ENCODE measurements at places on chromosomes 16 and 17.
A peak's percentile ranks its signal among the peaks of the same experiment; 100 is the strongest.

DNA sequence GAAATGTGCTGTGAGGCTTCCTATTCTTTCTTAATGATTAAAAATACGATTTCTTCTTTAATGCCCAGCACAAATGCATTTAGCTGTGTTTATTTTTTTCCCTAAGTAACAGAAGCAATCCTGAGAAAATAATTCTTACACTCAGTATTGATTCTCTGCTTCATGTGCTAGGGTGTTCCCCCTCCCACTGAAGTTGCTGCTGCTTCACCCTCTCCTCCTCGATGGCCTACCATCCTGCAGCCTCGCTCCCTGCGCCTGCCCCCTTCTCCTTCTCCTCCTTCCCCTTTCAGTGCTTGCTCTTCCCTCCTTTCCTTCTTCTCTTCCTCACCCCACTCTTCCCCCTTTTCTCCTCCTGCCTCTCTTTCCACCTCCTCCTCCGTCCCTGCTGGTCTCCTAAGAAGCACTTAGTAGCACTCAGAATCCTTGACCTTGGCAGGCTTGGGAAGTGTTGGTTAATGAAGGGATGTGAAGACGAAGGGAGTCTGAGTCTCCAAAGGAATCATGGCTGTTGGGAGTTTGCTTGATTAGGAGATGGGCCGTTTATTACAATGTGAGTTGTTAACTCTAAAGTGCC, 119.7 kb downstream of the RPTOR start:
- DNase-seq: no peak

- DNase-seq: no peak
Observed at GRCh38 chr16:29664091-29664921, 1.3 kb downstream of the SPN start.

DNA sequence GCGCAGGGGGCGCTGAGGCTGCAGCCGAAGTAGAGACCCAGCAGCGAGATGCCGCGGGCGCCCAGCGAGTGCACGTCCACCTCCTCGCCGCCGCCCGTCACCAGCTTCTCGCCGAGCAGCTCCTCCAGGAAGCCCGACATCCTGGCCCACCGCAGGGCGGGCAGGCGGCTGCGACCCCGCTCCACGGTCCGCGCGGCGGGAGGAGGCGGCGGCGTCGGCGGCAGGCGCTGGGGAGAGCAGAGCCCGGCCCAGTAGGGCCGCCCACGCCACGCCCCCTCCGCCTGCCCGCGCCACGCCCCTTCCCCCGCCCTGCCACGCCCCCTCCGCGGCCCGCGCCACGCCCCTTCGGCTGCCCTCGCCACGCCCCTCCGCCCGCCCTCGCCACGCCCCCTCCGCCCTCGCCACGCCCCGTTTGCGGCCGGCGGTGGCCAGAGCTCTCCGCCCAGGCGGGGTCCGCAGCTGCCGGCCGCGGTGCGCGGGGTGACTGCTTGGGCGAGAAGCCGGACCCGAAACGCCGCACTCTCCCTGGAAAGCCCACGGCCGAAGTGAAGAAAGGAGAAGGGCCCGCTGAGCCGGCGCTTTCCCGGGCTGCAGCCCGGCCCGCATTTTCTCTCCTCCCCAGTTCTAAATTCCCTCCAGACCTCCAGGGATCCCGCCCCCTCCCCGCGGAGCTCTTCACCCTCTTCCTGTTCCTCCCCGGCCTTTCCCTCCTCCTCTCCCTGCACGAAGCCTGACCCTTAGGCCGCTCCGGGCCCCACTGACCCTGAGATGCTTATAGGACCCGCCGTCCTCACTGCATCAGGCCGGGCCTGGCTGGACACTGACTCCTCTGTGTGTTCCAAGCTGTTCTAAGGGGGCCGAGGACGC, at the start of gene NXN:
NXN (minus strand) TSS at position 238 of the 867 bp plus-strand sequence.
- DNase-seq: peak; percentile 90

GRCh38 chr17:1773696-1774181, 11.9 kb downstream of the SERPINF1 start:
- peak; percentile 35 for DNase-seq

DNA sequence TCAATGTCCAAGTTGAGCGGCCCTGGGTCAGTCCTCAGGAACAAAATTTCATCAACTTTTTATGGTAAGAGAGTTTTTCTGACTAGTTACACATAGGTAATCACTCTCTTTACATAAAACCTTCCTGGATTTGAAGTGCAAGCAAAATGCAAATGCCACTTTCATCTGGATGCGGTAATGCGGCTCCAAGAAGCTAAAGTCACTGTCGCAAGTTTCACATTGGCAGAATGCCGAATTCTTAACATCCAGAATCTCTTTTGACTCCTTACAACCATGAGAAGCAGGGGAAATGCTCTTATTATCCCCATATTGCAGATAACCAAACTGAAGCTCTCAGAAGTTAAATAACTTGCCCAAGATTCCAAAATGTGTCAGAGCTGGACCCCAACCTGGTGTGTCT, 30.0 kb downstream of the MRPS23 start:
- DNase-seq: no peak

DNA sequence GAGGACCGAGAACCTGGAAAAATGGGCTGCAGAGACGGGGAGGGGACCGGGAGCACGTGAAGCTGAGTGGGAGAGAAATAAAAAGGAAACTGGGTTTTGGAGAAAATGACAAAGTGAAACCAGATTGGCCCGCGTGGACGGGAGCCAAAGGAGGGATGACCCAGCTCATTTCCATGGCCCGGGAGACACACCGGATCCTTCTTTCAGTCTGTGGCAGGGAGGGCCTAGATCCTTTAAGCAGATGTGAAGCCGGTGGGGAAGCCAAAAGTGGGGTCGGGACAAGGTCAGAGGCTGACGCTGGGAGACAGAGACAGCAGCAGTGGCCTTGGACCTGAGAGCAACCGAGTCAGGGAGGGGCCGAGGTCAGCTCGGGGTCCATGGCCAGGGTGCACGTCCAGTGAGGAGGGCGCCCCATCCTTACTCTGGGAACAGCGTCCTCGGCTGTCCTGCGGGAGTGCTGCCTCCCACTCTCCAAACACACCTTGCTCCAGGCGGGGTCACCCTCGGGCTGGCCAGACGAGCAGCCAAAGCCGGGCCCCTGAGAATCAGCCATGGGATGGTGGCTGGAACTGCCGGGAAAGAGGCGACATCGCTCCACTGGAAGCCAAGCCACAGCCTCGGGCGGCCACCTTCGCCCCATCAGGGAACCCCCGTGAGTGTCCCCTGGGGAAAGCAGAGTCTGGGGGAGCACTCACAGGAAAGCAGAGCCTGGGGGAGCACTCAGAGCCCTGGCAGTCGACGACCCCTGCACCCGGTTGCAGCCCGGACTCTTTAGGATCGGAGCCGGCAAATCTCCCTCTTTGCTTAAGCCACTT, 17.3 kb downstream of the CA5A start:
- no peak for DNase-seq

DNA sequence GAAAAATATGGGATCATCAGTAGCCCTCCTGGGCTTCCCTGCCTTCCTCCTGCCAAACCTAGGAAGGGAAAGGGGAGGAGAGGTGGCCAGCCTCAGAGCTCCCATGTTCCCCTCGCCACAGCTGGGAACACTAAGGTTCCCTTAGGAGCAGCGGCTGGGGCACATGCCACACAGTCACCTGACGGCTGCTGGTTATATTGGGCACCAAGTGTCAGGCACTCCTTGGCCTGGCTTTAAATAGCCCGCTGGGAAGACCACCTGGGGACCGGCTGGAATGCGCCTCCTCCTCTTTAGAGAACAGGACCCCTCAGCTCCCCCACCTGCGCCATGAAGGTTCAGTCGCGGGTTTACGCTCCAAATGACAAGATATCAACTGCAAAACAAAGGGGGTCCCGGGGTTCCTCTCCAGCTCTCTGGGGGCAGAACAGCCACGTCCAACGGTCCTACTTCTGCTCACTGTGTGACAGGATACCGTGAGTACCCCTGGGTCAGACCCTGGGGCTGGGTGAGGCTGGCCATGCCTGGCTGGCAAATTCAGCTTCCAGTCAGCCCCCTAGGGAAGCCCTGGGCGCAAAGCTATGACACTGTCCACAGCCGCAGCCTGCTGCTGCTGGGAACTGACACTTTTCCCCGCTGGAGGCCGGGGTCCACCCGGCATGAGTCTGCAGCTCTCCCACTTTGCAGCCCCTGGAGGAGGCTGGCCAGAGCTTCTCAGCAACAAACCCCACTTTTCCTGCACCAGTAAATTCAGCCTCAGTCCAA, 3.3 kb downstream of the SMIM5 start:
- DNase-seq: no peak

GRCh38 chr16:80079072-80079471, 461.7 kb upstream of the DYNLRB2 start:
- DNase-seq: no peak

- DNase-seq: no peak
Observed at GRCh38 chr16:1374418-1375297, 22.9 kb downstream of the GNPTG start.

DNA sequence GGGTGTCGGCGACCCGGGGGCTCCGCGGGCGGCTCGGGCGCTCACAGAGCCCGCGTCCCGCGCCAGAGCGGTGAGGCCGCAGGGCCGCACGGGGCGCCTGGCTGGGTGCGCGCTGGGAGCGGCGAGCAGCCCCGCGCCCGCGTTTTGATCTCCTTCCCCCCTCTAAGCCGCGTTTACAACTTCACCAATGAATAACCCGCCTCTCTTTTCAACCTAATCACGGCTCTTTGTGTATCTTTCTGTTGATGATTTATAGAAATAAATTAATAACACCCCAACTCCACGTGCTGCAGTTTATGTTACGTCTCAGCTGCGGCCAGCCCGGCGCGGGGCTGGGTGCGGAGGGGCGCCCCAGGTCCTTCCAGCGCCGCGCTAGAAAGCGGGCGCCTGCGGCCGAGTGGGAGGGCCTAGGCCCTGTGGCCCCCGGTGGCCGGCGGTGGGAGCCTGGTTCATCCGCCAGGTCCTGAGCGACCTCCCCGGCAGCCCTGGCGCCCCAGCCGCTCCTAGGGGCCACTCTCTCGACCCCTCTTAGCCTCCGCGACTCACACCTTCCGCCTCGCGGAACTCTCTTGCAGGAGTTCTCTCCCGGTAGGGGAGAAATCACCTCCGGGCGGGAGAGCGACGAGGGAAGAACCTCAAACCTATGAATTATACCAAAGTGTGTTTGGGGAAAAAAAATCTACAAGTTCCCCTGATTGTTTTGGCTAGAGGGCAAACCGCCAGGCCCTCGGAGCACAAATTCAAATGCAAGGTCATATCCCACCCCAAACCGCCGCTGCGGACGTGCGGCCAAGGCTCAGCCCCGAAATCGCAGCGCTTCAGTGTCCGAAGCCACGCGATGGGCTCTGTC, 1.9 kb downstream of the HNF1B start:
- DNase-seq: no peak

- DNase-seq: no peak
Observed at GRCh38 chr17:39194985-39195524, 2.4 kb downstream of the CACNB1 start.

- DNase-seq: no peak
Observed at GRCh38 chr16:57297856-57298255, 13.4 kb upstream of the PLLP start.

DNA sequence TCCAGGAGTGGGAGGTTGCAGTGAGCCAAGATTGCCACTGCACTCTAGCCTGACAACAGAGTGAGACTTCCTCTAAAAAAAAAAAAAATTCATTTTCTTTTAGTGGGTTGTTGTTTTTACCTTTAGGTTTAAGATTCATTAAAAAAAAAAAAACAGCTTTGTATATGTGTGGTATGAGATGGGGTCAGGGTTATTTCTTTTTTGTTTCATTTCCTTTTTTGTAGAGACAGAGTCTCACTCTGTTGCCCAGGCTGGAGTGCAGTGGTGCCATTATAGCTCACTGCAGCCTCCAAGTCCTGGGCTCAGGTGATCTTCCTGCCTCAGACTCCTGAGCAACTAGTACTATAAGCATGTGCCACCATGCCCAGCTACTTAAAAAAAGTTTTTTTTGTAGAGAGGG, 47.0 kb downstream of the BCAS3 start:
- DNase-seq: no peak

Measured in breast epithelium (tissue), 4 donors.